CD4-positive, alpha-beta T cell (primary cell): ENCODE measurements at places on chromosomes 3 and 15.

DNA sequence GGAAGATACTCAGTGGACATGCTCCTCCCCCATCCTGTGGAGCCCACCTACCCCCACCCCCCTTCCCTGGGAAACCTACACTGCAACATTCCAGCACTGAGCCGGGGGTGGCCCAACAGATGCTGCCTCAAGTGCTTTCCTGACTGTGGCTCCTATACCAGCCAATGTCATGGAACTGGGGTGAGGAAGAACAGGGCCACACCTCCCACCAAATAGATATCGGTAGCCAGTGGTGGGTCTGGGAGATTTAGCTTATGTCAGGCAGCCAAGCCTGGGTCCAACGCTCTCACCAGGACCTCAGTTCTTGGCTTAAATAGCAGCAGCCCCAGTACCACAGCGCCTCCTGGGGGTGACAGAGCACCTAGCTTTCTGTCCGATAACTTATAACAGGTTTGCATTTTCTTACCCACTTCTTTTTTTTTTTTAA, 30.3 kb downstream of the CDC25A start:
- DNase-seq: peak; percentile 19

DNA sequence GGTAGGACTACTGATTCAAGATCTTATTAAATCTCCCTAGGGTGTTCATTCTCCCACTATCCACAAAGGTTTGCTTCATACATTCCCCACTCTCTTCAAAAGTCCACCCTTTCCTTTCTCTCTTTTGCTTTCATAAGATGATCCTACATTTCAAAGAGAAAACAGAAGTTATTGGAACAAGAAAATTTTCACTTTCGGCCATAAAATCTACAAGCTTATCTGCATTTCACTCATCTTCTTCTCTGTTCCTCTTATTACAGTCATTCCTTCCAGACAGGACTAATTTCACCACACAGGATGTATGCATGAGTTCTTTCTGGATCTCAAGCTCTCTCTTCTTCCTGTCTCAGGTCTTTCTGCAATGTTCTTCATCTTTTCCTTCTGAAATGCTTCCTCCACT, 238.7 kb downstream of the ISL2 start:
- DNase-seq: no peak

DNA sequence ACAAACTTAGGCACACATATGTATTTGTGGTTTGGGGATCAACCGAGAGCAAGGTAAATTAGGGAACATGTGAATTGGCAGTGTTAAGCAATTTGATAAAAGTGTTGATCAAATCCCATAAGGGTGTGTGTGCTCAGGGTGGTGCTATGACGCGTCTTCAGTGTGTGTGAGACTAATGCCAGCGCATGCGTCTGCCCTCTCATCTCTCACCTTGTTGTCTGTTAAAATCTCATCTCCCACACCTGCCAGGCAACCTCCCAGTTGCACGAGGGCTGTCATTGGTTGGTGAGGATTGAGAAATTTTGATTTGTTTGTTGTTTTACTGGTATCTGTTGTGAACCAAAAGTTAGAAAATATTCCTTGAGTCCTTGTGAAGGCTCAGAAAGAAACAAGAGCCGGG, 137.2 kb upstream of the ICE2 start:
- no peak for DNase-seq

DNA sequence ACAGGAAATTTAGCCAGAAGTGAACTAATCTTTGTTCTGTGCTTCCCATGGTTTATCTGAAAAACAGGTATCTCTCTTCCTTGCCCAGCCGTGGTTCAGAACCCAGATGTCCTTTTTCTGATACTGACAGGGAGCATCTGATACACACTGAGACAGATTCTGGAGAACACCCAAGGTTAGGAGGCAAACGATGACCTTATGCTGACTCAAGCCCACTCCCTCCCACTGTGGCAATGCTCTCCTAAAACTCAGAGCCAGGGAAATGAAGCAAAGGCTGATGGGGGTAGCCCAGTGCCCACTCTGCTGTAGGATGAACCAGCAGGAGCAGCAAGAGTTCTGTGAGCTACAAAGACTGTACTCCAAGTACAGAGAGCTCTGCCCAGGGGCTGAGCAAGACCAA, 225.1 kb downstream of the NTRK3 start:
- no peak for DNase-seq

DNA sequence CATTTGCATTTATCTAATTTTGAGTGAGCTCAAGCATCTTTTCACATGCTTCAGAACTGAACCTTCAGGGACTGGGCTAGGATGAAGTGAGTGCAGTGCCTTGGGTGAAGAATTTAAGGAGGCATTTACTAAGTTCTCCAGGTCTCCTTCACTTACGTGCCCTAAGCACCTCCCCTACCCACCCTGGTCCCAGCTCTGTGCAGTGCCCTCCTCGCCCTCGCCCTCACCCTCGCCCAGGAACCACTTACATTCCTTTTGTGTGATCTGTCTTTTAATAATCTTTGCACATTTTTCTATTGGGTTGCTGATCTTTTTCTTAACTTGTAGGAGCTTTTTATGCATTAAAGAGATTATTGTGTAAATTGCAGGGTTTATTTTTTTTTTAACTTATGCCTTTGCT, 322.6 kb downstream of the THSD4 start:
- no peak for DNase-seq

- no peak for DNase-seq
Measured at GRCh38 chr3:79871656-79872055, 103.9 kb upstream of the ROBO1 start.

DNA sequence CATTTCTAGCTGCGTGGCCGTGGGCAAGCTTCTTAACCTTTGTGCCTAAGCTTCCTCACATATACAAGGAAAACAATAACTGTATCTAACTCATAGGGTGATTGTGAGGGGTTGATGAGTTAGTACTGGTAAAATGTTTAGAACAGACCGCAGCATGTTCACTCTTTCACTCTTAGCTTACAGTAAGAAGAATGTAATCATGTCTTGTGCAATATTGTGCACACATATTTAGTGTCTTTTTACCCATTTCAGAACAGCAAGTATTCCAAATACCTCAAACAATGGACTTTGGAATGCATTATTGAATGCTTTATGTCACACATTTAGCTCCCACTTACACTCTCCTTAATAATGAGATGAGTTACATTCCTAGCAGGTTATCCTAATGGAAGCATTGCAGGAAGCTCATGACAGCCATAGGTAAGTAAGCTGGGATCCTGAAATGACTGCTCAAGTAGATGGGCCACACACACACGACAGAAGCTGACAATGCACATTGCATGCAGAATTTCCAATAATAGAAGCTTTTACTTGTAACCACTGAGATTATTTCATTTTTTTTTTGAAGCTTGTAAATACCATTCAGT, 468.9 kb upstream of the WNT5A start:
- DNase-seq: no peak

DNA sequence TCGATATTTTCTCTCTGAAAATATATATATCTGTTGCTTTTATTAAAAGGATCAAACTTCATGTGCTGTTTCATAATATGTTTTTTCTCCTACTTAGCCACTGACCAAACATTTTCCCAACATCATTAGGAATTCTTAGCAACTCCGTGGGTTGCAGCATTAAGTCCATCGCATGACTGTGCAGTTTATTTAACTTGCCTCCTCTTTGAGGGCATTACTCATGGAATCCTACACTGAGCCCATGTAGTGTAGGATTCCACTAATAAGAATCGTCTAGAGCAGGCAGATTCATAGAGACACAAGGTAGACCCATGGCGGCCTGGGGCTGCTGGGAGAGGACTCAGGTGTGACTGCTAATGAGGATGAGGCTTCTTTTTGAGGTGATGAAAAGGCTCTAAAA, 49.3 kb downstream of the CMTM6 start:
- no peak for DNase-seq

GRCh38 chr3:139463466-139463865, 12.8 kb downstream of the RBP2 start:
- DNase-seq: no peak

GRCh38 chr3:72065872-72066641, 281.1 kb upstream of the PROK2 start:
- no peak for DNase-seq

GRCh38 chr3:58528629-58529028, 8.4 kb downstream of the ACOX2 start:
- no peak for DNase-seq

DNA sequence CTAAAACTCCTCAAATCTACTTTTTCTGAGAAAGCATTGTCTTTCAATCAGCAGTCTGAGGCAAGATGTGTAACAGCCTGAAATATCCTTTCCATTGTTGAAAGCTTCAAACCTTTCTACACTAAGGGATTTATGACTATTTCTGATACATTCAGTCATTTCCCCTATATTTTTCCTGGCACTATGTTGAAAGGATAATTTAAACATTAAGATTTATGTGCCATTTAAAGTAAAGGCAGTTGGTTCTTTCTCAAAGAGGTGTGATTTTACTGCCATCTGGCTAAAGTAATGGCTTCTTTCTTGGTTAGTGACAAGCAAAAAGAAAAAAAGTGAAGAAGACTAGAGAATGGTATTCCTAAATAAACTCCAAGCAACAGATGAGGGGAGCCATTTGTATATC, 249.6 kb upstream of the COL8A1 start:
- no peak for DNase-seq

- DNase-seq: no peak
Measured at GRCh38 chr3:191627064-191627463, 166.1 kb downstream of the PYDC2 start.

GRCh38 chr3:38579141-38579540, 70.3 kb downstream of the SCN5A start:
- no peak for DNase-seq

DNA sequence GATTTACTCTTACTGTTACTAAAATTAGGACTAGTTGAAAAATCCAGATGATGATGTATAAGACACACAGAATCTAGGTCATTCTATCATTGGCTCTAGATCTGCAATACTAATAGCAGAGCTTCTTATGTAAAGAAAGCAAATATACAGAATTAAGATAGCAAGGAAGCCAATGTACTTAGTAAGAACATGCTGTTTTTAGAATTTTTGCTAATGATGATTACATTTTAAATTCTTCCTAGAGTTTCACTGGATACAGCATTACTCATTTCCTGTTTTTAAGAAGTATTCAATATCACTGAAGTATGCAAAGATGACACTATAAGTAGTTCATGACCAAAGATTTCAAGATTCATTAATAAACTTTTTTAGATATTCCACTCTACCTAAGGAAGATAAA, 60.7 kb downstream of the CFAP20DC start:
- no peak for DNase-seq

DNA sequence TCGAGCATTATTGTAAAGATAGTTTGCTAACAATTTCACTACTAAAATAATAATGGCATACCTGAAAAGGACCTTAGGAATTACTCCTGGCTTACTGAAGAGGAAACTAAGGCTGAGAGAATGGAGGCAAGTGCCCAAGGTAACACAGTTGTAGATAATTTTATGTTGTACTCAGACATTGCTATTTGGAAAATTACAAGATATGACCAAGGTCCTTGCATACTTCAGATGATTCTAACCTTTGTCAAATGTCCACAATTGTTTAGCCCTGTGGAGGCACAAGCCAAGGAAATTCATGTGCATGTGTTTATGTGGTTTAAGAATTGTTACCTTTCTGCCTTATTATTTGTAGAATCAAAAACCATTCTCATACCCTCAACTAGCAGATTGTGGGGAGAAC, 105.7 kb downstream of the TUSC7 start:
- DNase-seq: no peak

GRCh38 chr3:127394984-127395662, 107.3 kb upstream of the PRR20G start:
- no peak for DNase-seq

DNA sequence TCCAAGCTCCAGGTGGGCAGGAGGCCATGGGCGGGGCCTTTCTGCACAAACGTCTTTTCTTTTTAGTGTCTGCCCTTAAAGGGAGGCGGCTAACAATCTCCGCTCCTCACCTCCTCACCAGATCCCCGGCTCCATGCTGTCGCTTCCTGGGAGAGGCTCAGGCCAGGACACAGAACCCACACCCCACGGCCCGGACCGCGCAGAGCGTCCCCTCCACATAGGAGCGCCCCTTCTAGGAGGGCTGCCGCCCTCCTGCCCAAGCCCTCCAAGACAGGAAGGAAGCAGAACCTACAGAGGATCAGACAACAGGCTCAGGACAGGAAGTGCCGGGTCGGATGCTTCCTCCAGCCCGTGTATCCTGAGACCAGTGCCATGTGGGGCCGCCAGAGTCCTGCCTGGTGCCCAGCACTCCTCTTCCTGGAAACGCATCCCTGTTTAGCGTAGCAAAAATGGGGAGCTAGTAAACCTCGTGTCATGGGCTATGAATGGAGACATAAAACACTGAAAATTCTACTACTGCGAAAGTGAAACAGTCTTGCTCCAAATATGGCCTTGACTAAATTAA, 83.2 kb upstream of the ATP10A start:
- DNase-seq: no peak

GRCh38 chr15:77786956-77787355, 154.2 kb upstream of the LINGO1 start:
- no peak for DNase-seq

DNA sequence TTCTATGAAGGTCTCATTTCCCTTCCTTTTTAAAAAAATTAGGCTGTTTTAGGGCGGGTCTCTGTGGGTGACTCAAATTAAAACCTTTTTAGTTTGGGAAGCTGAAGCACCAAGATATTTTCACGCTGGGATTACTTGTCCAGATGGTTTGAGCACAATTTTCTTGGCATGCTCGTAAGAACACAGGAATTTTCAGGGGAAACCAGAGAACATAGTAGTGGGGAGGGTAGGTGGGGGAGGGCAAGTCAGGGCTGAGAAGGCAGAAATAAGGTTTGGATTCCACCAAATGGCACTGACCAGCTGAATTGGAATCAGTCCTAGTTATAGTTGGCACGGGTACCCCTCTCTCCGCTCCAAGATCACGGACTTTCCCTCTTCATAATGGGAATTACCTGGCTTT, 97.3 kb upstream of the LRIG1 start:
- no peak for DNase-seq

DNA sequence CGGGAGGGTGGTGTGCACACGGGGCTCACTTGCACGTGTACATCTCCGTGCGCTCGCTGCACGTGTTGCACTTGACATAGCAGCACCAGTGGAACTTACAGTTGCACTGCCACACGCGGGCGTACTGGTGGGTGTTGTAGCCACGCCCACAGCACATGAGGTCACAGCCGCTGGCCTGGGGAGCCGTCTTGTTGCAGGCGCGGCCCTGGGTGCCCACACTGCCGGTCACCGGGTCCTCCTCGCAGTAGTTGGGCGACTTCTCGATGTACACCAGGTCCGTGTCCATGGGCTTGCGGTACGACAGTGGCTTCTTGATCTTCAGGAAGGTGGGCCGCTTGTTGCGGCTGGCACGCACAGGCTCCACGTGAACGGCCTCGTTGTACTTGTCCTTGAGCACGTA, 61.0 kb downstream of the WNT7A start:
- no peak for DNase-seq

DNA sequence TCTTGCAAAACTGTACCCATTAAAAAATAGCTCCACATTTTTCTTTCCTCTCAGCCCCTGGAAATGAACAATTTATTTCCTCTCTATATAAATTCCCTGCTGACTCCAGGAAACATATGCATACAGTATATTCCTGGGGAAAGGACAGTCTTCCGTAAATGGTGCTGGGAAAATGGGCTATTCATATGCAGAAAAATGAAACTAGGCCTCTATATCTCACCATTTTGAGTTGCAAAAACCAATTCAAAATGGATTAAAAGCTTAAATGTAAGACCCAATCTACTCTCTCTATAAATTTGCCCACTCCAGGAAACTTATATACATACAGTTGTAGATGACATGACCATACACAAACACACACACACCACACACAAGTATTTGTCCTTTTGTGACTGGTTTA, 85.9 kb upstream of the GPR149 start:
- DNase-seq: no peak

GRCh38 chr3:21729888-21730459, 21.0 kb downstream of the ZNF385D start:
- DNase-seq: no peak

- no peak for DNase-seq
Measured at GRCh38 chr3:123430266-123430665, 18.6 kb downstream of the ADCY5 start.
